ENCODE measurements at places on chromosomes 12 and 14. TPM values are rescaled to one million over a fixed set of nuclear protein-coding genes. Genes with fewer than 3 reads are reported as not detected.

Gene OVCH1
- 0.03 TPM for polyA plus RNA-seq

Gene DPY19L2
- polyA plus RNA-seq, result not detected

Gene VRTN
- polyA plus RNA-seq, result not detected

Gene ERP27
- polyA plus RNA-seq, result 2.5 TPM

Gene KRT80
- polyA plus RNA-seq, result 0.52 TPM

Gene JDP2
- polyA plus RNA-seq, result 14.2 TPM

Gene AMIGO2
- polyA plus RNA-seq, result 0.14 TPM

Gene ERO1A
- polyA plus RNA-seq, result 39.5 TPM

Gene AP5M1
- polyA plus RNA-seq, result 26.2 TPM

Gene INHBC
- polyA plus RNA-seq, result not detected

Gene NPAS3
- not detected for polyA plus RNA-seq

Gene SOAT2
- not detected for polyA plus RNA-seq

Gene TCL1A
- 1.1 TPM for polyA plus RNA-seq

Gene FAM186B
- not detected for polyA plus RNA-seq

Gene ACVR1B
- 3.9 TPM for polyA plus RNA-seq

Gene BRMS1L
- 0.50 TPM for polyA plus RNA-seq
